NCI-H1092 treated with DMSO at 0.1 percent for 48 hours (cell line): ENCODE measurements at places on chromosomes 2 and 18.

- no peak for DNase-seq
These were observed 19.2 kb downstream of the ABI2 start for GRCh38 chr2:203347375-203347774.

GRCh38 chr2:29443627-29444026, 328.4 kb downstream of the CLIP4 start:
- DNase-seq: peak; percentile 32

DNA sequence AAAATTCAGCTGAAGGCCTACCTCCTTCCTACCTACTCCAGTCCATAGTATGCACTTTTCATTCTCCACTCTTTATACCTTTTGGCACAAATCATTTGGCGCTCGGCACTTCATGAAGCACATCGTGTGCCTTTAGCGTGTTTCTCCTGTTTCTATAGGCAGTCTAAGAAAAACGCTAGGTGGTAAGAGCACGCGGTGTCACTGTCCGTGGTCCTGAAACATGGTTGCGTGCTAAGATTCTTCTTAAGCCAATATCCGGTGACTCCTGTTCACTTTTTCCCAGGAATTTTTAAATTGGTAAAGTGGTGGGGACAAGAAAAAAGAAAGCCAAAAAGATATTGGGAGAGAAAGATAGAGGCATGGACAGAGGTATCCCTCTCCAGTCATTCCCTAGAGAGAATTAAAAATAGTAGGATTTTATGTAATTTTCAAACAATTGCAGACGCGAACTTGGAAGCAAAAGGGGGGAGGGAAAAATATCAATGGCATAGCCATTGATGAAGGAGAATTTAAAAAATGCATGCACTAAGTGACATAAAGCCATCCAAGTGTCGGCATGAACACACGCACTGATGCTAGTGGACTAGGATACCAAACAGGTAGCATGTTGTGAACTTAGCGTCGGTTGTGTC, 1.4 kb upstream of the CTNNA2 start:
- DNase-seq: no peak

GRCh38 chr18:79603321-79604204, 76.0 kb upstream of the CTDP1 start:
- no peak for DNase-seq

DNA sequence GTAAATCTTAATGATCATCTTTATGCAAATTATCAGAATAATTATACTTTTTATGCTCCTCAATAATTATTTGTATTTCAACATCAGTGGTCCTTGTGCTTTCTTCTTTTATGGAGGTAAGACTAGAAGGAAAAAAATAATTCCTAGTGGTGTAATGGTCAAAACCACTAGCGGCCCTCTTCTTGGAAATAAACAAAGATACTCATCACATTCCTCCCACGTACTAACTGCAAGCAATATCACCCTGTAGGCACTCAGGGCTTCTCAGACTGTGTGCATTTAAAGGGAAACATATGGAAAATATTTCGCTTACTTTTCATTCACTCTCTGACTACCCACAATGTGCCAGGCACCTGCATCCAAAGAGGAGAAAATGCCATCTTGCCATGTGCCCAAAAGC, 263.7 kb downstream of the DOK6 start:
- DNase-seq: no peak
